ENCODE measurements at places on chromosomes 4 and X.

DNA sequence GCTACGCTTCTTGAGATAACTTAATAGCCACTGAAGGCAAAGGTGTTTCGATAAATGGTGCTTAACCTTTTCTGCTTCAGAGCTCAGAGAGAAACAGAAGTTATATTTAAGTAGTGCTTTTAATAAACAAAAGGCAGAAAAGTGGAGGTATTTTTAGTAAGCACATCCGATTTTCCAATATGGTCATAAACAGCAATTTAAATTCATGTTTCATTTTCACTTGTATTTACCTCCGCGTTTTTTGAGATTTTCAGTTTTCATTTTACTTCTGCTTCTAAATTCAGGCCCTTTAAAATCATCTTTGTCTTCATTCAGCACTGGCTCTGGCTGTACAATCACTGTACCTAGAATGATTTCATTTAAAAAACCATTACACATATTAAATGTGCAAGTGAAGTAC lies 92.4 kb downstream of the ATRX start:
- DNase-seq = no peak

DNA sequence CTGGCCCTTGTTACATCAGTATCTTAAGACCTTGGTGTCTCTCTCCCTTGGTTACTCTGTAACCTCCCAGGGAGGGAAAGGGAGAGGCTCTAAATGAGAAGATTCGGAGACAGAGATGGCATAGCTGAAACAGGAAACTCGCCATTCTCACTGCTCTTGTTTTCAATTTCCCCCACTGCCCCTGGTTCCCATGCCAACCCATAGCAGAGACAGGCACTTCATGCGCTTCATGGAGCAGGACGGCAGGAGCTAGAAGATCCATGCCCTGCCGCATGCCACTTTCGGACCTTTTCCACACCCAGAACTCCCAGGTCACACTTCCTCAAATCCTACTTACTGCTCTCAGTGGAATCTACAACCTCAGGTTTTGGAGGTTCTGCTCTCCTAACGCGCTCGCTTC lies 3.1 kb downstream of the ZMYM3 start:
- DNase-seq = no peak

GRCh38 chr4:173128199-173128890 lies 40.3 kb upstream of the GALNT7 start:
- DNase-seq = no peak

DNA sequence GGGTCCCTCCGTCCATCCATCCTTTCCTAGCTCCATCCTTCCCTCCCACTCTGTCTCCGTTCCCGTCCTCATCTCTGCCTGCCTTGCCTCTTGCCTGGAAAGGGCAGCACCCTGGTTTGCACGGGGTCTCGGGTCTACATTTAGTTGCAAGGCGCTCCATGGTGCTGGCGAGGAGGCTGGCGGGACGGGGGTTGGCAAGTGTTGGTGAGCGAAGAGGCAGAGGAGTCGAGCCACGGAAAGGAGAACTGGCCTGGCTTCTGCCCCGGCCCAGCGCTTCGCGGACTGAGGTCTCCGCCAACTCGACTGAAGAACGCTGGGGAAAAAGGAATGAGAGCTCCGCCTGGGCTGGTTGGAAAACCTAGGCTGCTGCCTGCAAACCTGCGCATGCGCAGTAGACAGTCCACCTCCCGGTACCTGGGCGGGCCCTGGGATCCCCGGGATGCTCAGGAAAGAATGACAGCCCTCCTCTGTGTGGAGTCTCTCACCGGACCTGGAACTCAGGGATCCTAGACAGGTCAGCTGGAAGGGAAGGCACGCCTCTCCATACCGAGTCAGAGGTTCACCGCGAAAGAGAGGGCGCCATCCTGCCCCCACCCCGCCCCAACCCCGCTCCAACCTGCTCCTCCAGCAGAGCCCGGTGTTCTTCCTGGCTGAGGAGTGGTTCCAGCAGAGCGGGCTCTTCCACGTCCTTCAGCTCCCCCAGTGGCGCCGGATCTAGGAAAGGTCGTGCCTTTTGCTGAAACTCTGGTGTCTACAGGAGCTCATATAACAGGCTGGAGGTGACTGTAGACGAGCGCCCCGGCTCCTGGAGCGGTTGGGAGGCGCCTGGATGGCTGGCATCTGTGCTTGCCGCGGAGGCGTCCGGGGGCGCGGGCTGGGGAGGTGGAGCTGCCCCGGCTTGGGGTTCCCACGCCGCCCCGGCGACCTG lies 6.0 kb downstream of the FRG2 start:
- no peak for DNase-seq

GRCh38 chr4:98935633-98936032 lies 6.7 kb upstream of the EIF4E start:
- DNase-seq = no peak

DNA sequence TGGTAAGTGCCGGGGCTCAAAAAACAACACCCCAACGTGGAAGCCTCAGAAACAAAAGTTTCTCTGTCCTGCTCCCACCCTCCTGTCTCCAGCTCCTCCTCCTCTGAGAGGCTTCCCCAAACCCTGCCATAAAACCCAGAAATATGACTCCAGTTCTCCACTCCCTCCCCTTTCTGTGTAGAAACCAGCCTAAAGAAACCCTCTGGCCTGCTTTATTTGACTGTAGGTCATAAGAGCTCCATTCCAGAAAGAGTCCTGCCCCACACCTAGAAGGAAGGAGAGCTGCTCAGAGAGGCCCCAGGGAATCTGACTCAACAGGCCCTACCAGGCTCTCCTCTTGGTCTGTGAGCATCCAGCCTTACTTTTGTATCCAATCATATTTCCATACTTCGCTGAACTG lies 872 bp upstream of the S100P start:
- DNase-seq = no peak

DNA sequence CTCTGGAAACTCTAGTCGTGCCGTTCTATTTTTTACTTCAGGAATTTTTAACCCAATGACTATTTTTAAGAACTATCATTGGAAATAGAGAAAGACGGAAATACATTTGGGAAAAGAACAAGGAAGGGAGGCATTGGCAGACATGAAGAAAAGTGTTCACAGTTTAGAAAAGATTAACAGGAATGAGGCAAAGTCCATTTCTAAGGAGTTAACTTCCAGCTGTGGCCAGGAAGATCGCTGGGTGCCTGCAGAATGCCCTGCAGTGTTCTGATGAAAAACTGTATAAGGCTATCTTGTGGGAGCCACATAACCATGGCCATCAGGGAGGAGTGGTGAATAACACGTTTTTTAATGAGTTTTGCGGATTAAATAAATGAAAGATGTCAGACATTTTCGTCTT lies 150.6 kb upstream of the VCX3A start:
- DNase-seq = no peak

DNA sequence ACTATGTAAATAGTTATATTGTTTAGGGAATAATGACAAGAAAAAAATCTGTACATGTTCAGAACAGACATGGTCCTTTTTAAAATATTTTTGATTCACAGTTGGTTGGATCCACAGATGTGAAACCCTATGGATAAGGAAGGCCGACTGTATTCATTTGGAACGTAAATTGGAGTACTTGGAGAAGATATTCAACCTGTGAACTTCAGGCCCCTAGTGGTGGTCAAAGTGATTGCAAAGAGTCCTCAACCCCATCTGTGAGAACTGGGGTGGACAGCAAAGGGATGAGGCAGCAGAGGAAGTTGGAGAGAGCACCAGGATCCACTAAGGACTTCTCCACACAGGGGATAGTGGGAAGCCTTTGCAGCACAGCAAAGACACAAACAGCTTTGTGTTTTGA lies 6.2 kb upstream of the CXCL13 start:
- no peak for DNase-seq

DNA sequence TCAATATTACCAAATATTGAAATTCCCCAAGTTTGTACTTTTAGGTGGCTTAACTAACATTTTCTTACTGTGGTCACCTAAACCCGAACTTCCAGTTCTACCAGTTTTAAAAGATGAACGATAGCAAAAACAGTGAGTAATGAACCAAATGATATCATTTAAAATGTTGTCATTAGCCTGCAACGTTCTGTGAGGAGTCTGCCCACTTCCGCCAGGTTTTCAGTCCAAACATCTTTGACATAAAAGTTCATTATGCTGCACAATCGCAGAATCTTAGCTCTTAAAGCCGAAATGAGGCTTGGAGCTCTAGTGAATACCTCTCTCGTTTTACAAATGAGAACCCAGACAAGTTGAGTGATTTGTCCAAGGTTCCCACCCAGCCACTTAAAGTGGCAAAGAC lies 762 bp downstream of the PIGA start:
- DNase-seq = no peak

- no peak for DNase-seq
These were observed 16.0 kb downstream of the CRLF2 start for GRCh38 chrX:1196436-1196835.

- no peak for DNase-seq
These were observed 212.2 kb upstream of the GPRIN3 start for GRCh38 chr4:89519771-89520320.

DNA sequence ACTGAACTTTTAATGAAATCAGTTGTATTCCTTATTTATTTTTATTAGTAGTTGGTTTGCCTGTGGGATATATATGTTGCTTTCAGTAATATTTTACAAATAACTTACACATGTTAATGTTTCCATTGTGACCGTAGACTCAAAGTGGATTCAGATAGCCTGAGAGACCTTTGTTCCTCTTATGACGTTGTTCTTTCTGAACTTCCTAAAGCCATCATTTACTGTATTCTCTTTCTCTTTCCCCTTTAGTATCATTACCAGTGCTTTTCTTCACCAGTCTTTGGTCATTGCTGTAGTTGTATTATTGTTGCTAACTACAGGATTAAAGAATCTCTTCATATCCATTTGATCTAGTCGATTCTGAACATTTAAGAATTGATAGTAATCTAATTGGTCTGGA lies 4.3 kb downstream of the STIM2 start:
- DNase-seq = no peak

GRCh38 chr4:93373893-93374860 lies 454.4 kb upstream of the ATOH1 start:
- DNase-seq = no peak

DNA sequence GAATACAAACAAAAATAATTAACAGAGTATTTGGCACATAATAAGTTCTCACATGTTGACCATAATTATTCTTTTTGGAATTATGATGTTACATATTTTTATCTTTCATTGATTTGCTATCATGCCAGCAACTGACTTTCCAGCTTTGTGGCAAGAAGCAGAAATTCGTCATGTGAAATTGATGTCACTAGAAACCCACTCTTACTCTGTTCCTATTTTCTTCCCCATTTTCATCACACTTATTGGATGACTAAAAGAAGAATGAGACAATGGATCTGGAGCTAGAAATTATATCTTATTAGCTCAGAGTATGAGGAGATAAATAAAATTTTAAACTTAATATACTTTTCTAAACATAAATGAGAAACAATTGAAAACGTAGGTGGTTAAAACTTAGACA lies 31.9 kb downstream of the EGF start:
- DNase-seq = no peak

DNA sequence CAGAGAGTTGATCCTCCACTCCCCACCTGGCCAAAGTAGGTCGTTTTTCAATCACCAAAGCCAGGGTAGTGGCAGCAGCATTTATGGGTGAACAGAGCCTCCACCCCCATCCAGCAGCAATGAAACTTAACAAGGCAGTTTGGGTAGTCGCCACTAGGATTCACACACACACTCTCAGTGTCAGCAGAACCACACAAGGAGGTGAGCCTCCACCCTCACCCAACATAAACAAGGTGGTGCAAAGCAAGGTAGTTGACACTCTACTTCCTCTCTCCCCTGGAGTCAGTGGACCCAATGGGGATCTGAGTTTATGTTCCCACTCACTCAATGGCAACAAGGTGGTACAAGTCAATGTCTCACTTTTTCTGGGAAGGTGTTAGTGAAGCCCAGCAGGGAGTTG lies 50.4 kb upstream of the CCDC149 start:
- DNase-seq = no peak

DNA sequence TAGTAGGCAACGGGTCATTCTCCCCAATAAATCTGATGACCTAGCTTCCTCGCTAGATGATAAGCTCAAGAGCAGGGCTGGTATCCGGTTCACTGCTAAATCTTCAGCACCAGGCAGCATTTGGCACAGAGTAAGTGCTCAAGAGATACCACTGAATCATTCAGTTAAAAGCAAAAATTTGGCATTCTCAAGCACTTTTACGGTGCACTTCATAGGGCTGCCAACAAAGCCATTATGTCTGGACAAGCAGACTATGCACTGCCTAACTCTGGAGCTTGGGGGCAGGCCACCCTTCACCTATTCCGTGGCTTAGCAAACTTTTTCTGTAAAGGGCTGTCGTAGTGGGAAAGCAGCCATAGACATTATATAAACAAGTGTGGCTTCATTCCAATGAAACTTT lies 23.8 kb upstream of the CXorf38 start:
- DNase-seq = no peak

GRCh38 chrX:106862972-106863688 lies 40.0 kb downstream of the RIPPLY1 start:
- no peak for DNase-seq

DNA sequence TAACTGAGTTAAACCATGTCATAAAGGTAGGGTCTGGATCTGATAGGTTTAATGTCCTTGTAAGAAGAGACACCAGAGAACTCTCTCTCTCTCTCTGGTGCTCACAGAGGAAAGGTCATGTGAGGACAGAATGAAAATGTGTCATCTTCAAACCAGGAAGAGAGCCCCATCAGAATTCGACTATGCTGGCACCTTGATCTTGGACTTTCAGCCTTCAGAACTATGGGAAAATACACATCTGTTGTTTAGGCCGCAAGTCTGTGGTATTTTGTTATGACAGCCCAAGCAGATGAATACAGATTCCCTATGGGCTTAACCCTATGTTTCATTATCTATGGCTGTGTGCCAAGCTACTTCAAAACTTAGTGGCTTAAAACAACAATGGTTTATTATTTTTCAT lies 105.5 kb upstream of the DDIT4L start:
- DNase-seq = no peak
